ENCODE measurements at places on chromosomes 16 and 17.

DNA sequence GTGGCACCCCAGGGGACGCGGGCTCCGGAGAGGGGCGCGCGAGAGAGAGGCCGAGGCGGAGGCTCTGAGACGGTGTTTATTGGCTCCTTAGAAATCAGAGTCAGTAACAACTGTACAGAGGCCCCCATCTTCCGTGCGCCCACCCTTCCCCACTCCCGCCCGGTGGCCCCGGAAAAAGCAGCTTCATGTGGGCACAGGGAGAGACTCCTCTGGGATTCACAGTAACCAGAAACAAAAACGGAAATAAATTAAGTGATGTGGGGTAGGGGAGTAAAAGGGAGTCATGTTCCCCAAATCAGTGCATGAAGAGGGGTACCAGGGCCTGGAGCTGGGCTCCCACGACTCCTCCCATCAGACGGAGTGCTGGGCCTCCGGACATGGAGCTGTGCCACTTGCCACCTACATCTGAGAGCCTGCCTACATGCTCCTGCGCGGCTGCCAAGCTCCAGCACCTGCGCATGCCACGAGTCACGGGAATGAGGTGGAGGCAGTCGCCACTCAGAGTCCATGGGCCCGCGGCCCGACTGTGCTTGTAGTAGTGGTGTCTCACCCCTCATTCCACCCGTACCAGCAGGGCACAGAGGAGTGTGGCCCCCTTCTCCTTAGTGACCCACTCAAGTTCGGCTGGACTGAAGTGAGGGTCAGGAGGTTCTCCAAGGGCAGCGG, 543 bp upstream of the GPS2 start:
- DNase-seq, result no peak

DNA sequence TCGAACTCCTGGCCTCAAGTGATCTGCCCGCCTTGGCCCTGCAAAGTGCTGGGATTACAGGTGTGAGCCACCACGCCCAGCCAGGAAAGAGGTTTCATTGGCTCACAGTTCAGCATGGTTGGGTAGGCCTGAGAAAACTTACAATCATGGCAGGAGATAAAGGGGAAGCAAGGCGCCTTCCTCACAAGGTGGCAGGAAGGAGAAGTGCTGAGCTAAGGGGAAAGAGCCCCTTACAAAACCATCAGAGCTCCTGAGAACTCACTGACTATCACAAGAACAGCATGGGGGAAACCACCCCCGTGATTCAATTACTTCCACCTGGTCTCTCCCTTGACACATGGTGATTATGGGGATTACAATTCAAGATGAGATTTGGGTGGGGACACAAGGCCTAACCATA, 411.7 kb upstream of the ZFHX3 start:
- DNase-seq, result peak; percentile 13

DNA sequence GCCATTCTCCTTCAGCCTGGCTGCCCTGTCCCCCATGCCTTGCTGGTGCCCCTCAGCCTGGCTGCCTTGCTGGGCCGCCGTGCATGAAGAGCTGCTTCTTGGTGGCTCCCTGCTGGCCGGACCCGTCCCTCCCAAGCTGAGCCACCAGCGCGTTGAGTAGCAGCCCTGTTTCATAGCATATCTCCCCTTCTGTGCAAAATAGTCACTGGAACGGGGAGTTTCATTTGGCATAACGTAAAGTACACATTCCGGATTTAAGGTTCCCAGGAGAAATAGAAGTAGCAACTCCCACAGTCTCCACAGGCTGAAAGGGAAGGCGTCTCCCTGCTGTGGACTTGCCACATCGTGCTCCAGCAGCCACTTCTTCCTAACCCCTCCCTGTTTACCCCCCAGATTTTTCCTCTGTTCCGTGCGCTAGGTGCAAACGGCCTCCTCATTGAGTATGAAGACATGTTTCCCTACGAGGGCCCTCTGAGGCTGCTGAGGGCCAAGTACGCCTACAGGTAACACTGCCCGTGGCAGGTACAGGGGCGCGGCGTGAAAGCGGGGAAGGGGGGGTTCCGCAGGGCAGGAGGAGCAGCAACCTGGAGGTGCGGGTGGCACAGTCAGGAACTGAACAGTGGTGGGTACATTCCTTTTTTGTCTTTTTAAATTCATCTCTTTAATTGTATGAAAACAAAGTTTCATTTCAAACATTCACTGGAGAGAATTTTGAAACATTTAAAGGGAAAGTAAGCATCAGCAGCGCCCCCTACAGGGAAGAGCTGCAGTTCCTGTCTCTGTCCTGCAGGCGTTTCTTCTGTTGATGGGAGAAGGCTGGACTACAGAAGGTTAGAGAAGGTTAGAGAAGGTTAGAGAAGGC, 5.8 kb upstream of the OGFOD3 start:
- DNase-seq, result no peak

- DNase-seq, result no peak
Observed at GRCh38 chr17:61504697-61505096, 52.5 kb downstream of the TBX4 start.

GRCh38 chr16:49491771-49492761, 118.5 kb downstream of the C16orf78 start:
- DNase-seq, result peak; percentile 86

DNA sequence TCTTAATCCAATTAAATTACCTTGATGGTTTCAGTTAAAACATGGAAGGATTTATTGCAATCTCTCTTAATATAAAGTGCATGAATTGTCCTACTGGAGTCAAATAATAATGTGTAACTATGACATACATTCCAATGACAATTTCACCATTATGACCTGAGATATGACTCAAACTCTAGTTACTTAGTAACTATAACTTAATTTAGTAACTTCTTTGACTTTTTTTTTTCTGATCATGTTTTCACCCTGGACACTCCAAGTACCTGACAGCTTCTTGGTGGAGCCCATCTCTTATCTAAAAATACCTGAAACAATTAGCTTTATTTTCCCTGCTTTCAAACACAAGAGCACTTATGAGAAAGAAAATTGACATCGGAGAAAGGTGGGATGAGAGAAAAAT, 123.7 kb downstream of the STX8 start:
- no peak for DNase-seq

DNA sequence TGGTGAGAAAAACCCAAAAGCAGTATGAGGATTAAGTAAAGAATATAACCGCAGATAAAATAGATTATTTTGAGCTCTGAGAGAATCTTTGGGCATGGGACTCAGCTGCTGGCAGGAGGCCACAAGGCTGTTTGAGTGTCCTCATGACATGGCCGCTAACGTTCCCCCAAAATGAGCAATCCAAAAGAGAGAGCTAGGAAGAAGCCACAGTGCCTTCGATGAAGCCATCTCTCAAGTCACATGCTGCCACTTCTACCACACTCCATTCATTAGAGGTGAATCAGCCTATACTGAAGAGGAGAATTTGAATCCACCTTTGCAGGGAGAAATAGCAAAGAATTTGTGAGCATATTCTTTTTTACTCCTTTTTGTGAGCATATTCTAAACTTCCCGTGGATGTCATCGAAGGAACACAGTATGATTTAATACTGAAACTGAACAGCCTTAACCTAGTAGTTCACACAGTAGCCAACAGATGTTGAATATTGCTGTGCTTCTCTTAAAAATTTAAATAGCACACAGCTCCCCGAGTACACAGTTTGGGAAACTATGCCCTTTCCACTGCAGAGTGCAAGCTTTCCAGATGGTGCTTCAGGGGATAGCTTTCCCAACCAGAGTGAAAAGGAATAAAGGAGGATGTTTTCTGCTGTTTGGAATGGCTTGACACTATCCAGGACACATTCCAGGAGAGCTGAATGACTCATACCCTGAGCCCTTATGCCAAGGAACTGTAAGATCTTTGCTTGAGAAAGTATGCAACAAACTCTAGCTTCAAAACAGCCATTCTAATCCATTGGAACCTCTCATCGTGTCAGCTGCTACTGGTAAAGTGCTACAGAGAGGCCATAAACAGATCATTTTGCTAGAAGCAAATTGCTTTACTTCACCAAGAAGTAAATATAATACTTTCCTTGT, 33.9 kb downstream of the ANKFY1 start:
- peak; percentile 97 for DNase-seq
